GM23248 (cell line): ENCODE measurements at places on chromosomes 11 and 22.

DNA sequence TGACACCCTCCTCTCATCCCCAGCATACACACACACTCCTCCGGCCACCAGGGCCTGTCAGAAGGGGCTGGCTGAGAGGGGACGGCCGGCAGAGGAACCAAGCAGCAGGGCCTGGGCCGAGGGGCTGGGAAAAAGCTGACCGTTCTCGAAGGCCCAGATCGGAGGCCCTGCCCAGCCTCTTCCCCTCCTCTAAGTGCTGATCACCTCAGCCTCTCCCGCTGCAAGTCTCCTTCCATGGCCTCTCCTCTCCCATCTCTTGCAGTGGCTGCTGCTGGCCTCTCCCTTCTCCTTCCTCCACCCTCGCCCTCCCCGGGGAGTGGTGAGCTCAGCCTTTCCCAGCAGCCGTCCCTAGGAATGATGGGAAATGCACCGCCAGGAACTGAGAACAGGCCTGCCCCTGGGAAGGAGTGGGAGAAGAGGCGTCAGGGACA lies 39.6 kb downstream of the ARRB1 start:
- H3K4me3 ChIP-seq: no peak overlapping the region
- DNase-seq: peak; percentile 68
- H3K36me3 ChIP-seq: no peaks in the 10 kb centered on the region
- H3K27ac ChIP-seq: 0 out of 2 replicates have a peak overlapping the region, but pooled peaks have one; percentile 18
- peaks cover 10% of the 10 kb centered on the region; the same call in 1 of the 2 replicates for H3K4me1 ChIP-seq

GRCh38 chr22:19706661-19707151 lies 7.6 kb upstream of the SEPTIN5 start:
- H3K27me3 ChIP-seq: no peaks in the 10 kb centered on the region; the same call in 1 of the 2 replicates
- 0 out of 2 replicates have a peak, but pooled peaks cover 6% of the 10 kb centered on the region for H3K4me1 ChIP-seq
- DNase-seq: peak; percentile 38
- H3K4me3 ChIP-seq: no peak overlapping the region

DNA sequence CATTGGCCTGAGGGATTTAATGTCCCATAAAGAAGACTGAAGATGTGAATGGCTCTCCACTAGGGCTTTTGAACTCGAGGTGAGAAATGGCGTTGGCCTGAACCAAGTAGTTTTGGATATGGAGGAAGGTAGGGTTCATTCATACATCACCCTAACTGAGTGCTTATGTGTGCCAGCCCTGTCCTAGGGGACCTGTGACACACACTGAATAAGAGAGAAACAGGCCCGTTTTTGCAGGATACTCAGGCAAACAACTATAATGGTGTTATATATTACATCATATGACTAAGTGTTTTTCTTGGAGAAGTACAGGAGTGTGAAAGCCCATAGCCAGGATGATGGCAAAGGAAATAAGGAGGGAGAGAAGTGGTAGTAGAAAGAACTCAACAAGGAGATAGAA lies 368.1 kb downstream of the TMEM135 start:
- H3K4me3 ChIP-seq: no peak overlapping the region
- H3K27ac ChIP-seq: no peak overlapping the region
- no peaks in the 10 kb centered on the region for H3K27me3 ChIP-seq
- H3K4me1 ChIP-seq: peaks cover 8% of the 10 kb centered on the region

DNA sequence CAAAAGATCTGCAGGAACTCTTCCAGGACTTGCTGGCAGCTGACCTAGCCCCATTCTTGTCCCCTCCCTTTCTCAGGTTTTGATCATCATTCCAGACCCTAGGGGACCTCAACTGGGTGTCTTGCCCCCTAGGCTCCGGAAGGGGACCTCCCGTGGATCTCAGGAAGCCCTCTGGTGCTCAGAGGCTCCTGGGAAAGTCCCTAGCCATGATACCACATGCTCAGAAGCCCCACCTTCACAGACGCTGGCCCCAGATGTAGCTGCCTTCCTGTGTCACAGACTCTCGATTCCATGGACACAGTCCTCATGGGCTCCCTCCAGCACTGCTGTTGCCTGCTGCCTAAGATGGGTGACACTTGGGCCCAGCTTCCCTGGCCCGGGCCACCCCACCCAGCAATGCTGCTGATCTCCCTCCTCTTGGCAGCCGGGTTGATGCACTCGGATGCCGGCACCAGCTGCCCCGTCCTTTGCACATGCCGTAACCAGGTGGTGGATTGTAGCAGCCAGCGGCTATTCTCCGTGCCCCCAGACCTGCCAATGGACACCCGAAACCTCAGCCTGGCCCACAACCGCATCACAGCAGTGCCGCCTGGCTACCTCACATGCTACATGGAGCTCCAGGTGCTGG lies at the start of gene LRRC55:
Gene LRRC55 (plus strand): TSS at position 276 of the 628 bp plus-strand sequence. CDS start 70 bp downstream, at position 346.
- H3K27ac ChIP-seq: no peak within 1 kb of the TSS
- no peaks in the 10 kb centered on the region for H3K4me1 ChIP-seq
- DNase-seq: no peak
- H3K27me3 ChIP-seq: peaks cover 27% of the 10 kb centered on the region
- no peak within 1 kb of the TSS for H3K4me3 ChIP-seq

GRCh38 chr11:118609380-118610224 lies 2.2 kb downstream of the PHLDB1 start:
- H3K27ac ChIP-seq: peak overlapping the region; percentile 98
- peaks cover 50% of the 10 kb centered on the region for H3K4me1 ChIP-seq
- peak; percentile 81 for DNase-seq
- H3K4me3 ChIP-seq: peak overlapping the region; percentile 81
- H3K27me3 ChIP-seq: no peaks in the 10 kb centered on the region

GRCh38 chr22:21975273-21975672 lies 7.3 kb downstream of the TOP3B start:
- 0 out of 2 replicates have a peak, but pooled peaks cover 4% of the 10 kb centered on the region for H3K36me3 ChIP-seq
- no peak overlapping the region for H3K4me3 ChIP-seq
- no peaks in the 10 kb centered on the region for H3K27me3 ChIP-seq
- H3K4me1 ChIP-seq: no peaks in the 10 kb centered on the region
